Panc1 (cell line): ENCODE measurements at places on chromosomes 12 and 14.

DNA sequence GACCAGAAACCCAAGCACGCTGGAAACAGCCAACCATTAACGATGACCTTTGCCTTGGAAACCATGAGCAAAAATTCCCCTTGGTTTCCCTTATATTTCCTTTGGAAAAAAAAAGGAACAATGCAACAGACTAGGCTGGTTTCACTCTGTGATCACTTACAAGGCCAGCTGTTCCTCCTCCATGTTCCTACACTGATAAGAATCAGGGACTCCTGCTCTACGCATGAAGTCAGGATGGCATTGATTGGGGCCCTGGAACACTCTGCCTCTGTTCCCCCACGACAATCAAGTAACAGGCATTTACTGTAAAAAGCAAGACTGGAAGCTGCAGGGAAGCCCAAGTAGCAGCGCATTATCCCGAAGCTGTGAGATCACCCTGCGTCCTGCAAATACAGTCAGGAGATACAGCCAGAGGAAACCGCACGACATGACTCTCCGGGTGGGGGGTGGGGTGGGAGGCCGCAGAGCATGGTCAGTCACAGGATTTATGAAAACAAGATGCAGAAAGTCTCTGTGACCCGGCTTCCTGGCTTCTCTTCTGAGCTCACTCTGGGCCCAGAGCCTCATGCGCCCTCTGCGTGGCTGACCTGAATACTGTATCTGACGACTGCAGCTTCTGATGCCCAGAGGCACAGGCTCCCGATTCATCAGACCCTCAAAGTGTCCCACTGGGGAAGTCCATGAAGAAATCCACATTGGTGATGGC is 31.1 kb downstream of the SSH1 start:
- no peak for DNase-seq

- no peak for DNase-seq
Measured at GRCh38 chr12:109762071-109762672, 48.5 kb downstream of the FAM222A start.

- DNase-seq = no peak
Measured at GRCh38 chr14:91770185-91770584, 38.3 kb upstream of the CATSPERB start.

- DNase-seq = no peak
Measured at GRCh38 chr14:61941421-61942150, 179.4 kb downstream of the SNAPC1 start.
